Stimulated activated effector memory CD8-positive, alpha-beta T cell treated with anti-CD3 and anti-CD28 coated beads, Interleukin-12 subunit alpha, Interleukin-12 subunit beta, amount 100 ng/mL, for 72 hours (primary cell): ENCODE measurements at places on chromosomes 2 and 18.

DNA sequence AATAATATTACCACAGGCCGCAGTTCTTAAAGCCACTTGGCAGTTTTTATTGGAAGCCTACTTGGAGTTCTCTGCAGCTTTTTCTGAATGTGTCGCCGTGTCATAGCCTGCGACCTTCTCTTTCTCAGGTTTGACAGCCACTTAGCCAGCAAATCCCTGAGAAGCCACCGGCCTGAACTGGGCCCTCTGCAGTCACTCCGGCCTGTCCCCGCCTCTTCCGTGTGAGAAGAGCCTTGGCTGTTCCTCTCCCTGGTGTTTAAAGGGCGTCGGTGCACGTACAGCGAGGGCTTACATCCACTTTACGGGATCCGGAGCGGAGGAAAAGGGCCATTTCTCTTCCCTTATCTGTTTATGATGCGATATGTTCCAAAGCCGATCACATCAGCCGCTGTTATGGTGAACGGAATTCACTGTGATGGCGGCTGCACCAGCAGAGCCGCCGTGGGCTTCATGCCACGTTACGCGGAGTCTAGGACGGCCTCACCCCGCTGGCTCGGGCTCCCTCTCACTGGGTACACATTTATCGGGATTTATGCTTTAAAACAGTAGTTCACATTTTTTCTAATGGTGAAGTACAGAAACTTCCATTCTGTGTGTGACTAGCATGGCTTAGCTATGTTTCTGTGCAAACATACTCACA, 66.8 kb downstream of the GBX2 start:
- no peak for DNase-seq

- DNase-seq, result peak; percentile 59
These were observed 82.3 kb upstream of the LDLRAD4 start for GRCh38 chr18:13136056-13136903.

DNA sequence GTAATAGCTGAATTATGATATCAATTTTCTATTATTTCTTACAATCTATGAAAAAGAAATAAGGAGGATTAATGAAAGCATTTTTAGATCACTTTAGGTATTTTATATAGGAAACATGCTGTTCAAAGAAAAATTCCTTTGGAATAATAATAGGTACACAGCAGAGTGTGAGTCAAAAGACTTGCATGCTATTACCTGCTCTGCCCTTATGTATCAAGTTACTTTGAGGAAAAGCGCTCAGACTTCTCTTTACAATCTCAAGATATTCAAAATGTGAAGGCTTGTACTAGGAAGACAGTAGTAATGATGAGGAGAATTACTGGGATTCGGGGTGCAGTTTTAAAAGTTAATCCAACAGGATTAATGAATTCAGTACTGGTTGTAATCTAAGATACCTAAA, 29.1 kb upstream of the RNU4ATAC start:
- no peak for DNase-seq

DNA sequence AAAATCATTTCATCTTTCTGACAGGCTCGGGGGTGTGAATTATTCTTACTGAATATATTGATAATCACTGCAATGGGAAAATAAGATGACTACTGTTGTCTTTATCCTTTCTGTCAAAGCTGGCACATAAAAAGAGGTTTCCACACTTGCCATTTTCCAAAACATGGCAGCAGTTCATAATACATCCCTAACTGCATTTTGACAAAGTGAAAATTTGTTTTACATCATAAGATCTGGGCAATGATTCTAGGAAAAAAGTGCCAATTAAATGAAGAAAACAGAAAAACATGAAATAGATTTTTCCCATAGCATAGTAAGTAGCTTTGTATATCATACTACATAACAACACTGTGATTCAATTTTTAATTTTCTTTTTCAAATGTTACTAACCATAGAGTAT, 65.4 kb downstream of the ERBB4 start:
- DNase-seq, result no peak

DNA sequence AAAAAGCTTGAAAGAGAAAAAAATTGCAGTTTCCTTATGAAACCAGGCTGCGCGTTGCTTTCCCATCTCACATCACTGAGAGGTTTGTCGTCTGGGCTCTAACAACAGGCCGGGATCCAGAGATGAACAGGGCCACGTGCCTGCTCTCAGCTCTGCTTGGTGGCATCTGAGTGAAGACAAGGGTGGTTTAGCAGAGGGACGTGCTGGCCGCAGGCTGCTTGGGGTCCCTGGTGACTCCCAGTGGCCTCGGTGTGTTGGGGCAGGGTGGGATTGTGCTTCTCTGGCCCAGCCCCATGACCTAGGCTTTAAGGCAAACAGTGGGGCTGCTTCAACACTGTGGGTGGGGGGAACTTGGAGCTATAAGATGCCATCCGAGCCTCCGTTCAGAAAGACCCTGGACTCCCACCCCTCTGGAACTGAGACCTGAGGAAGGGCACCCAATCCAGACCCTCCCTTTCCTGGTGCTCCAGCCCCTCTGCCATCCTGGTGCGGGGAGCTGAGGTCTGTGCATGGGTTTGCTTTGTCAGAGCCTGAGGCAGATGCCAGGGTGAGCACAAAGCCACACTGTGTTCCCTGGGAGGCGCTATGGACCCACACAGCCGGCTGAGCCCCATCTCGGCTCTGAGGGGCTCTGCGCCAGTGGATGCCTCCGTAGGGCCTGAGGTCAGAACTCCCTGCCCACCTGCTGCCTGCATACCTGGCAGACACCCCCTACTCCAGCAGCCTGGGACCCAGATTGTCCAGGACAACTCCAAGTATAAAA, 18.4 kb upstream of the HPCAL1 start:
- DNase-seq, result no peak

GRCh38 chr2:203599509-203599908, 64.4 kb upstream of the RAPH1 start:
- DNase-seq, result no peak

DNA sequence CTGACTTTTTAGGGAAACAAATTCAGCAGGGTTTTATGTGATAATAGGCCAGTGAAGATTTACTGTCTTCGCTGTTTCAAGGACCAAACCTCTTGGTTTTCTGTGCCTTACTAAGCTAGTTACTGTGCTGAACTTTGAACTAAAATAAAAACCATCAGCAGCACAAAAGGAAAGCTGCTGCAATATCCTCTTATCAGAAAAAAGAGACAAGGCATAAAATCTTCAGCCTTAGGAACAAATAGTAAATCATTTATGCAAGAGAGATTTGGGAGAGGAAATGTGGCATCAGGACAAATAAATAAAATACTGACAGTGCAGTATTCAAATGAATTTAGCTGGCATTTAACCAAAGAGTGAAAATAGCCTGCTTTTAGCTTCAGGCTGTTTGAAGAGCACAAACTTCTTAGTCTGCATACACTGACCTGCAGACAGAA, 64.1 kb upstream of the EHBP1 start:
- DNase-seq, result no peak

DNA sequence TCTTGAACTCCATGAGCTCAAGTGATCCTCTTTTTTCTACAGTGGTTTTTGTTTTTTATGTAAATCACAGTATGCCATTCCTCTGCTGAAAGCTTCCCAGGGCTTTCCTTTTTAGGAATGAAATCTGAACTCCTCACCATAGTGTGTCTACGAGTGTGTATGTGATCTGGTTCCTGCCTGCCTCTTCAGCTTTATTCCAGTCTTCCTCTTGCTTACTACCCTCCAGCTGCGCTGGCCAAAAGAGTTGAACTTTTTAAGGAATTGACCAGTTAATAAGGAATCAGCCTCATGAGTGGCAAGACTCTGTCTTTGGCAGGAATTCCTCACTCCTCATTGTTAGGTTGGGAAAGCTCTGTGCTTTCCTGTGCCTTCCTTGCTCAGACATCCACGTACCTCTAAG, 4.0 kb downstream of the CCT7 start:
- no peak for DNase-seq

DNA sequence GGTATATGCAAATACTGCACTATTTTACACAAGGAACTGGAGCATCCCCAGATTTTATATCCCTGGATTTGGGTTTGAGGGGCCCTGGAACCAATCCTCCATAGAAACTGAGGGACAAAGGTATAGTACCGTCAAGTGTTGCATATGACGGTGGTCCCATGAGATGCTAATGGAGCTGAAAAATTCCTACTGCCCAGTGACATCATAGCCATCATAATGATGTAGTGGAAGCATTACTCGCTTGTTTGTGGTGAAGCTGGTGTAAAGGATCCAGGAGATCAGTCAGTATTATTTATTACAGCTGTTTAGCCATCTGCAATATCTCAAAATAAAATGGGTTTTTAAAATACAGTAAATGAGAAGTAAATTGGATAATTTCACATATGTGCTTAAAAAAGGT, 496.6 kb upstream of the HS6ST1 start:
- DNase-seq, result no peak

DNA sequence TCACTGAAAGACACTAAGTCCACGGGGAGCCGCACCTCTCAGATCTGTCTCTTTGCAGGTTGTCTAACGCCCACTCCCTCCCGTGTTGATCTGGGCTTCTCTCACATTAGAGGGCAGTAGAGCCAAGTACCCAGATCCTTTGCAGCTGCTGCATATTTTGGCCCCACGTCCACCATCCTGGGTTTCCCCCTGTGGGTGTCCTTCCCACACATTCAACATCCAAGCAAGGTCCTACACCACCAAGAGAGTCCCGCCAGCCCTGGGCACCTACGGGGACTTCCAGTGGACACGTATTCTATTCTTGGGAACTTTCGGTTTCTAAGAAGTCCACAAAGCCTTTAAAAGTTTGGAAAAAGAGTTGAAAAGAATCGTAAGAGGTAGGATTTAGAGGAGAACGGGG, 116.6 kb downstream of the ATL2 start:
- DNase-seq, result no peak

DNA sequence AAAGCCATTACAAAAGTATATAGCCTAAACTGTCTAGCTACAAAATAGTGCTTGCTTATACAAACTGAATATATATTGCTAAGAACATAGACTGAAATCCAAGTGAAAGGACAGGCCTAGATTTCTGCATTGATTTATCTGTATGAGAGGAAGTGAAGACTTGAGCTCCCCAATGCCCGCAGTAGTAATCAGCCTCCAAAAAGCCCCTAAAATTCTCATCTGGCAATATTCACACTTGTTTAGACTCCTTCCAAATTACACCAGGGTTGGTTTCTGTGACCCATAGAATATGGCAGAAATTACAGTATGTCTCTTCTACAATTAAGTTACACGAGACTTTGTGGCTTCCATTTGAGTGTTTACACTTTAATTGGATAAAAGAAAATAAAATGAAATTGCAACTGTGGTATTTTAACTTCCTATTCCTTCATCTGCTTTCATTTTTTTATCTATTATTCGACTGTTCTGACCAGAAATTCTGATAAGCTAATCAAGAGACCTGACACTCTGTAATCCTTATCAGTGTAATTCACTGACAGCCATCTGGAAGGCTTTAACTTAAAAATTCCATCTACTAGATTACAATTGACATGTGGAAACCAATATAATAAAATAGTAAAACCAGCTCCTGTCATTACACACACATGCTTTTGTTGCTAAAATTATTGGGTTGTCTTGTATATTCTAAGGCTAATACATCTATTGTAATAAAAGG, 21.1 kb downstream of the ABCB11 start:
- DNase-seq, result no peak

GRCh38 chr2:5353565-5353964, 338.6 kb upstream of the SOX11 start:
- DNase-seq, result no peak

- DNase-seq, result no peak
These were observed 282.5 kb upstream of the CWC22 start for GRCh38 chr2:180289627-180290026.
